Stimulated activated CD8-positive, alpha-beta memory T cell treated with anti-CD3 and anti-CD28 coated beads, Interleukin-7, amount 100 ng/mL, for 1 hour (primary cell): ENCODE measurements at places on chromosomes 5 and 9.

DNA sequence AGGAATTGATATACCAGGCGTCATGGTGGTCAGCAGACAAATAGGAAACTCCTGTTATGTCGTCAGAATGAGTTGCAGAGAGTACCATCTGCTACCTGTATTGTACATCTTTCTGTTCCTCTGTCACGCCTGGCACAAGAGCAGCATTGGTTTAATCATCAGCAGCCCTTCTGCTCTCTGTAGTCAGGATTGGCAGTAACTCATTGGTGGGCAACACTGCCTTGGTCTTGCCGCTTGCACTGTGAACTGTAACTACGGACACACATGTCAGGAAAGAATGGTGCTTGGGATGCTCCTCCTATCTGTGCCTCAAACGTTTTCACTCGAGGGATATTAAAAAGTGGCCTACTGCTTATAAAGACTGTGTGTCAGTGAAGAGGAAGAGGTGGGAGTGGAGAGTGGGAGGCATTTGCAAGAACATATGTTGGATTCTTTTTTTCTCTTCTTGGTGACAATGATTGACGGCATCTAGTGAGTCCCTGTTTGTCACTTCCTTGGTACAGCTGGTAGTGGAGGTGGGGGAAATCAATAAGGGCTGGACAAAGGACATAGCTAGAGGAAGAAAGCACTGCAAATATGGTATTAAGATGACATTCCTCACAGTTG lies 76.6 kb downstream of the F2RL2 start:
- DNase-seq, result no peak

DNA sequence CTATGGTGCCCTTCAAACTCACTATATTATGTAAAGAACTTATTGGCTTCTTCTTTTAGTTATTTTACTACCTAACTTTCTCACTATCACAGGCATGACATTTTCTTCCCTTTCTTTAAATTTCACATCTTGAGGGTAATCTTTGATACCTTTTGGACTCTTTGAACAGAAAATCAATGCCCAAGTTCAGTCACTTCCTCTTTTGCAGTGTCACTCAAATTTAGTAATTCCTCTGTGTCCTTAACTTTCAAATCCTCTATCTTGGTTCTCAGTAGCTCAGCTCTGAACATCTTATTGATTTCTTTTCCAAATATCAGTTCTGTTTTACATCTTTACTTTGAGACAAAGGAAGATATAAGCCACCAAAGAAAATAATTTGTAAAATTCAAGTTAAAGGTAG lies 25.5 kb downstream of the CNTLN start:
- no peak for DNase-seq

GRCh38 chr9:69139596-69139995 lies 34.5 kb upstream of the TJP2 start:
- no peak for DNase-seq

- no peak for DNase-seq
These were observed 47.4 kb downstream of the PRKACG start for GRCh38 chr9:68966496-68966944.

- no peak for DNase-seq
These were observed 2.6 kb upstream of the GRIN1 start for GRCh38 chr9:137136261-137136880.

- DNase-seq, result no peak
These were observed 12.0 kb upstream of the RXRA start for GRCh38 chr9:134314039-134314949.

DNA sequence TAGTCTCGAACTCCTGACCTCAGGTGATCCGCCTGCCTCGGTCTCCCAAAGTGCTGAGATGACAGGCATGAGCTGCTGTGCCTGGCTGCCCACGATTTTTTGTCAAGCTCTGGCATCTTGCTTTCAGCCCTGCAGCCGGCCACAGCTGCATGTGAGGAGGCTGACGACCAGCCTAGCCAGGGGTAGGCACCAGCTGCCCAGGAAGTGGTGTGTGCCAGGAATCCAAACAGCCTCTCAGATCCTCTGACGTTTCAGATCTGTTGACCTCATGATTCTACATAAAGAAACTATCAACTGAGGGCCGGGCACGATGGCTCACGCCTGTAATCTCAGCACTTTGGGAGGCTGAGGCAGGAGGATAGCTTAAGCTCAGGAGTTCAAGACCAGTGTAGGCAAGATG lies 19.0 kb downstream of the DYNC2I2 start:
- DNase-seq, result no peak

GRCh38 chr5:154947778-154948177 lies 6.9 kb downstream of the MRPL22 start:
- DNase-seq, result no peak

GRCh38 chr9:89806371-89807100 lies 201.7 kb downstream of the GADD45G start:
- DNase-seq, result no peak
